Stimulated activated CD8-positive, alpha-beta memory T cell treated with anti-CD3 and anti-CD28 coated beads, Interleukin-15, amount 100 ng/mL, for 24 hours (primary cell): ENCODE measurements at places on chromosomes 5 and 9.

- DNase-seq = no peak
These were observed 656.2 kb upstream of the PTPRD start for GRCh38 chr9:11269036-11269435.

DNA sequence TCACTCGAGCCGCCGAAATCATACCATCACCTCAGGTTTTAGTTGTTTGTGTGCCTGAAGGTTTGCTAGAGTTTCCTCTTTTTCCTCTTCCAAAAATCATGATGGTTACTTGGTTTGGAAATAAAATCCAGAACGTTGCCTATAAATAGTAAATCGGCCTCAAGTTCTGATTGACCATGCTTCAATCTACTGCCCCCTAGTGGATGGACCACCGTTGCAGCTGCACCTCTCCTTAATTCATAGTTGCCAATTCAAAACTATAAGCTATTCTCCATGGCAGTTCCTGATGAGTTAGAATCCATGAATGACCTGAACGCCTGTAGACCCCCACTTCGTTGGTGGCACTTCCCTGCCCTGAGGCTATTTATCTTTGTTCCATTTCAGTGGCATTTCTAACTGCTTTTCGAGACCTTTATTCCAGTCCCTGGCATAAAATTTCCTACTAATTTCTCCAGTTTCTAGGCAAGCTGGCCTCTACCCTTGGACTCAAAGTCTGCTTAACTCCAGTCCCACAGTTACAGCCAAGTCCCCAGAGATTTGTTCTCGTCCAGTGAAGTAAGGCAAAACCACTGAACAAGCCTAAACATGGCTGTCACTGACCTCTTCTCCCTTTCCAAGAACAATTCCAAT lies 422.6 kb downstream of the EFNA5 start:
- no peak for DNase-seq

DNA sequence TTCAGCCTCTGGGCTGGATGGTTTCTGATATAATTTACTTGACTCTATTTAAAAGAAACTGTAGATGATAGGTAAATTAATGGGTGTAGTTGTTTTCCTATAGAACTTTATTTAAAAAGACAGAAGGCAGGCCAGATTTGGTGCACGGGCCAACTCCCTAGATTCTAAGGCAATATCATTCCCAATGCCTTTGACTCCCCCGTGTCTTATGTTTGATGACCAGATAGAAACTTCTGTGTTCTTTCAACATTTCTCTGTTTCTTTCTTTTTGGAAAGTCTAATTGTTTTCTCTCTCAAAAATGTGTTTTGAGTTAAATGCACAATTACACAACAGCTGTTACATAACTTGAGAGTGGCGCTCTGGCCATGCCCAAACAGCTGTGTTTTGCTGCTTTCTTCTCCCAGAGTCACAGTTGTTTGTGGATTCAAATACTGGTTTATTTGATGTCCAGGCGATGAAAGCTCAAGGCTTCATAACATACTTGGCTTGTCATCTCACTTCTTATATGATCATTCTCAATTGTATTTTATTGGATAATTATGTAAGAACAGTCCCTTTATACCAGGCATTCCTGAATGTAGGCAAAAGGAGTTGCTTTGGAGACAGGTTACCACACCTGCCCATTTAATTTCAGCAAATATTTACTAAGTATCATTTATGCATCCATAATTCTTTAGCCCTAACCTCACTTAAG lies 1.7 kb upstream of the ALDH1A1 start:
- DNase-seq = no peak

GRCh38 chr5:10235350-10235749 lies 14.3 kb downstream of the ATPSCKMT start:
- DNase-seq = no peak

GRCh38 chr9:96215841-96216240 lies 86.1 kb downstream of the HSD17B3 start:
- DNase-seq = no peak

DNA sequence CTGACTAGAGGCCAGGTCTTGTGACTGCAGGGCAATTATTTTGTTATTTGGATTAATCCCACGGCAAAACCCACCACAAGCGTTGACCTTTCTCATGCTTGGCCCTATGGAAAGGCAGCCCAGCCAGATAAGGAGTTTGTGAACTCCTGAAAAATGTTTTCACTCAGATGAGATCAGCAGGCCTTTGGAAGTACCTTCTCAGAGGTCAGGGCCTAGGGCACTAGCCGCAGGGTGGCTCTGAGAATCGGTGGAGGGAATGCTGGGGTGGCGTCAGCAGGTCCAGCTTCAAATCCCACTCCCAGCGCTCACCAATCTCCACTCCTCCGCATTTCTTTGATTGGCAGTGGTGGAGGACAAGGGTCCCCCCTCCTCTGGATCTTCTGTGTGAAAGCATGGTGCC lies 194.4 kb downstream of the GADD45G start:
- no peak for DNase-seq

- DNase-seq = no peak
These were observed 387.4 kb downstream of the CETN3 start for GRCh38 chr5:90022002-90022710.

DNA sequence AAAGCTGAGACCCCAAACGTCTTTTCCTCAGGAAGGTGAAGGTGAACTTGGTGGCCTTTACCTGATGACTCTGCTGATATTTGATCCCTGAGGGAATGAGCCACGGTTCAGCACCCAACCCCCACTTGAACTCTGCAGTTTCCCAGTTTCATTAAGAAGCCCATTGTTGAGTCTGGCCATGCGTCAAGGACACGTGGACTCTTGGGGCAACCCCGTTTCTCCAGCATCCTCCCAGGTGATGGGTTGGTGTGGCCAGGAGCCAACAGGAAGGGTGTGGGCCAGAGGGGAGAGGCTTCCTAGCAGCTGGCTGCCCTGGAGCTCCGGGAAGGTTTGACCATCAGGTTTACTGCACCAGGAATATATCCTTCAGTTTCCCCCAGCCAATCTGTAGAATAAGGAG lies 59.5 kb upstream of the GNE start:
- DNase-seq = no peak

GRCh38 chr5:94744906-94745305 lies 126.4 kb downstream of the SLF1 start:
- no peak for DNase-seq
